A172 (cell line): ENCODE measurements at places on chromosomes 1 and 21.
A peak's percentile ranks its signal among the peaks of the same experiment; 100 is the strongest.

DNA sequence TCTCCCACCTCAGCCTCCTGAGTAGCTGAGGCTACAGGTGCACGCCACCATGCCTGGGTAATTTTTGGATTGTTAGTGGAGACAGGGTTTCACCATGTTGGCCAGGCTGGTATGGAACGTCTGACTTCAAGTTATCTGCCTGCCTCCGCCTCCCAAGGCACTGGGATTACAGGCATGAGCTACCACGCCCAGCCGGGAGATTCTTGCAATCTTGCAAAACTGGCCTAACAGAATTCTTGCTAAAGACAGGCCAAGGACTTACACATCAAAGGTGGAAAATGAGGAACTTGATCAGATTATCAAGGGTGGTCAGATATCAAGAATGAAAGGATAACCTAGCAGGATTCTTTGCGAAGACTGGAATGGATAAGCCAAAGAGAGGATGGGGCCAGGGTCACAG lies 98.3 kb upstream of the TIAM1 start:
- DNase-seq: no peak

GRCh38 chr1:234980645-234981396 lies 147.8 kb downstream of the TOMM20 start:
- DNase-seq: peak; percentile 98

GRCh38 chr1:219085082-219085481 lies 88.6 kb upstream of the LYPLAL1 start:
- DNase-seq: peak; percentile 74

- DNase-seq: no peak
Observed at GRCh38 chr1:171966426-171967220, 125.3 kb downstream of the DNM3 start.

- DNase-seq: no peak
Observed at GRCh38 chr1:229825042-229825441, 199.0 kb downstream of the URB2 start.

DNA sequence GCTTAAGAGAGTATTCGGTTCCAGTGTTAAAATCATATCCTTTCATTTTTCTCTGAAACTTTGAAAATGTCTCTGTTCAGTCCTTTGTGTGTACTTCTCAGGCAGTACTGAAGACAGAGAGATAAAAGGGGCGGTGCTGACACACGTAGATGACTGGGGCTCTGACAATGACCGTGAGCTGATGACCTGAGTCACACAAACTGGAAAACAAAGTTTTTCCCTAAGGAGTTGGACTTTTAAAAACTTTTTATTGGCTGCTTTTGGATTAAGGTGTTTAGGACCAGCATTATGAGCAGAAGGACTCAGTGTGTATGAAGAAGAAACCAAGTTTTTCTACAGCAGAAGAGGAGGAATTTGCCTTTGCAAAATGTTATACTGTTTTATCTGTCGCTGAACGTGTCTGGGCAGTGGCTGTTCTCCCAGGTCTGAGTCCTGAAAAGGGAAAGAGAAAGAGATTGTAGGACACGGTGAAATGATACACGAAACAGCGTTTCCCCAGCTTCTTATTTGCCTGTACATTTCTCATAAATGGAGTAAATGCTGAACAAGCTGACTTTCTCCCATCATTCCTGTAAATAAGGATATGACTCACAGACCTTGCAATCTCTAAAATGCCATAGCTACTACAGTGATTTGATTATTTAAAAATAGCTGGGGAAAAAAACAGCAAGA lies 51.5 kb downstream of the MAP3K7CL start:
- peak; percentile 90 for DNase-seq

- peak; percentile 84 for DNase-seq
Observed at GRCh38 chr1:91732291-91733107, 153.5 kb downstream of the TGFBR3 start.

- no peak for DNase-seq
Observed at GRCh38 chr1:17757426-17757825, 2.3 kb downstream of the ACTL8 start.

- no peak for DNase-seq
Observed at GRCh38 chr21:42645211-42646075, 8.0 kb upstream of the PDE9A start.

DNA sequence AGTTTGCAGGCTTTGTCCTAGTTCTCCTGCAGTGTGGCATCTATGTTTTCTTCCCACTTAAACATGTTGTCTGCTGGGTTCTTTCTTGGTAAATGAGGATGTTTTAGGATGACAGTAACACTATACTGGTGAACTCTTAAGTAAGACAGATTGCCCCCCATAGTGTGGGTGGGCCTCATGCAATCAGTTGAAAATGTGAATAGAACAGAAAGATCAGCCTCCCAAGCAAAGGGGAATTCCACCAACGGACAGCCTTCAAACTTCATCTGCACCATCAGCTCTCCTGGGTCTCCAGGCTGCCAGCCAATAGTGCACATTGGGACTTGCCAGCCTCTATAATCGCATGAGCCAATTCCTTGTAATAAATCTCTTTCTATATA lies 10.7 kb upstream of the TARBP1 start:
- DNase-seq: no peak

DNA sequence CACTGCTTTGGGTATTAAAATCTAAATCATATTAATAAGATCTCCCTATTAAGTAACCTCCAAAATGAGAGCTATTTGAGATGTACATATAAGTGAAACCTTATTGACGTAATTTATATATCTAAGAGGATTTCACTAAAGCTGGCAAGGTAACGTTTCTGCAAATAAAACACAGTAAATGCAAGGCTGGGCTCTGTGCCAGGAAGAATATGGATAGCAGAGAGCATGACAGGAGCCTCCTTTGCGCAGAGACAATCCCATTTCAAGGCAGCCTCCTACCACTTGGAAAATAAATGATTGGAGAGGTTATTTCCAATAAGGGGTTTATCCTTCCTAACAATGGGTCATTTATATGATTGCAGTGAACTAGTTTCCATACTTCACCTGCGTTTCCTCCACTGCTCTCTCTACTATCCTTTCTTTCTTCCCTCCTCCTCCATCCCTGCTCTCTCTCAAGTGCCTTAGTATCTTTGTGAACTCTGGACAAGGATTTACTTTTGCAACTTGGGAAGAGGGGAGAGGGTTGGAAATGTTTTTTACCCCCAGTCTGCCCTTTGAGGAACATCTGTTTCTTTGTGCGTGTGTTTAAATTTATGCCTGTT lies 3.0 kb upstream of the NFIA start:
- DNase-seq: no peak

GRCh38 chr1:43867976-43868740 lies 65.4 kb upstream of the ARTN start:
- no peak for DNase-seq

DNA sequence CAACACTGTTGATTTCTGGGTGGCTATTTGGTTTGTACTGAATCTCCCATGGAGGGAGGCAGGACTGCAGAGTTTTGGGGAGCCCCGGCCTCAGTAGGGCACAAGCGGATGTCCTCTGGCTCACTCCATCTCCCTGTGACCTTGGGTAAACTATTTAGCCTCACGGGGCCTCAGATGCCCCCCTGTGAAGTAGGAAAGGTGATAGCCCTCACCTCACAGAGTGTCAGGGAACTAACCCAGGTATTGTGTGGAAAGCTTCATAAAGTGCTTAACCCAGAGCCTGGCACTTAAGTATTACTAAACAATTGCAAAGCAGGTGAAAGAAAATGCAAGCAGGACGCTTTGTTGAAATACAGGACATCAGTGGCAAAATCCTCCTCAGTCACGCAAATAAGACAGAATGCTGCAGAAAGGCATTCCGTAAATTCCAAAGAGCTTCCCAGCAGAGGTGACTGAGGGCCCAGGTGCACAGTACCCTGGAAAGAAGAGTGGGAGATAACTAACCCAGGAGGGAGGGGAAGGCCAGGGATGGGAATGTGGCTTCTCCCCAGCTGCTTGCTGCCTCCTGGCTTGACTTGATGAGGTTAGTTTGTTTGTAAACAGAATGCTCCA lies 436.3 kb downstream of the PRDM2 start:
- no peak for DNase-seq

DNA sequence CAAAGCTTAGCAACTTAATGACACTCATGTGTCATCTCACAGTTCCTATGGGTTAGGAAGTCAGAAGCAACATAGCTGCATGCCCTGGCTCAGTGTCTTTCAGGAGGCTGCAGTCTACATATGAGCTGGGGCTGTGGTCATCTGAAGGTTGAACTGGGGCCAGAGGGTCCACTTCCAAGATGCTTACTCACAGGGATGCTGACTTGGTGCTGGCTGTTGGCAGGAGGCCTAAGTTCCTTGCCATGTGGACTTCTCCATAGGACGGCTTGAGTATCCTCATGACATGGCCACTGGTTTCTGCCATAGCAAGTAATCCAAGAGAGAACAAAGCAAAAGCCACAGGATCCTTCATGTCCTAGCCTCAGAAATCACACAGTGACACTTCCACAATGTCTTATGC lies 12.1 kb upstream of the FAM43B start:
- DNase-seq: no peak

GRCh38 chr1:210822241-210822640 lies 311.7 kb downstream of the KCNH1 start:
- DNase-seq: no peak

DNA sequence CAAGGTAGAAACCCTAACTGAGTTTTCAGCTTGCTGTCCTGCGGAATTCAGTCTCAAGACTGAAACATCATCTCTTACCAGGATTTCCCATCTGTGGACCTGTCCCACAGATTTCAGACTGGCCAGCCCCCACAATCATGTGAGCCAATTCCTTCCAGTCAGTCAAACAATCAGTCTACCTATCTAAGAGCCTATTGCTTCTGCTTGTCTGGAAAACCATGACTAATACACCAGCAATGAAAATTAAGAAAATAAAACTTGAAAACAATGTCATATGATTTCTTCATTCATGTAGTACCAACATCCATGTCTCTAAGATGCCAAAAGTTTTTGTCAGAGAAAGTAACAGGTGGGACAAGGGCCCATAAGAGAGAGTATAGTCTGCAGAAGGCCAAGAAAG lies 57.6 kb upstream of the CRB1 start:
- DNase-seq: no peak

DNA sequence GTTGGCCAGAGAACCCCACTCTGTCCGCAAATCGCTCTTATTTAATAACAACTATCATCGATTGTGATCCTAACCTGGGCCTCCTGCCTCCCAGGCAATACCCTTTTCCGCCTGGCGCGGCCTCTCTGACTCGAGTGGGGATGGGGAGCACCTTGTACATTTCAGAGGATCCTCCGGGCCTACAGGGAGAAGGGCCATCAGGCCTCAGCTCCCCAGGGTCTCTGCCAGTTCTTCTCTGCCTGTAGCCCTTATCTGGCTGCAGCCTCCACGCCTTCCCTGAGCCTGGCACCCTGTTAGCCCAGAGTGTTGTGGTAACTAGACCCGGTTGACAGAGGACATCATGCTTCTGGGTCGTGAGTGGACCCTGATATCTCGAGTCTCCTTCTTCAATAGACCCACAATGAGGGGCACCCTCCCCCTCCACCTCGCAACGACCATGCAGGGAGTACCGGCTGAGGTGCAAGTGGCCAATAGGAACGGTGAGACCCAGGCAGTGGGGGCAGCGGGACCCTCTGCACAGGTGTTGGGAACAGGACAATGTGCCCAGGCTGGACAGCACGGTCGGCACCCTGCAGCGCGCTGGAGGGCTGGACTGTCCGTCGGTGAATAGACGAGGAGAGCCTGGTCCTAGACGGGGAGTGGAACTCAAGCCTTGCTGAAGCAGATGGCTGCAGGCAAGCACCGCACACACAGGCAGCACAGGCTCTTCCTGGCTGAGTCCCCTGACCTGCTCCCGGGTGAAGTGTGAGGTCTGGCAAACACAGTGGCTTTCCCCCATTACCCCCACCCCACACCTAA lies 7.1 kb upstream of the CRYBG2 start:
- no peak for DNase-seq

DNA sequence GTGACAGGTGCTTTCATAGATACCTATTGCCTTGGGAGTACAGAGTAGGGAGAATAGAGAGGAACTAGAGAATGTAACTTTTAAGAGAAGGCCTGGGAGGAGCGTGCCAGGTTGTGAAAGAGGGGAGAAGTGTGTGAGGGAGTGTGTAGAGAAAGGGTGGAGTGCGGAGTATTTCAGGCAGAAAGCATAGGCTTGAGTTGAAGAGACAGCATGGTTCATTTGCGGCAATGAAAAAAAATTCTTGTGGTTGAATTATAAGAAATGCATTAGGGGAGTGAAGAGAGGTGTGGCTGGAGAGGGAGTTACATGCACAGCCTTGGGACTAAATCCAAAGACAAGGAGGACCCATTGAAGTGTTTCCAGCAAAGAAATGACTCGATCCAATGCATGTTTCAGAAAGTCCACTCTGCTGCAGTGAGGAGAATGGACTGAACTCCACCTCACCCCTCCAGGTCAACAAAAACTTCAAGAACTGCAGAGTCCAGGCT lies 81.7 kb upstream of the ADAM30 start:
- no peak for DNase-seq

- DNase-seq: no peak
Observed at GRCh38 chr1:194698908-194699318, 1512.5 kb upstream of the B3GALT2 start.

GRCh38 chr1:10965546-10966226 lies 46.8 kb upstream of the TARDBP start:
- no peak for DNase-seq

DNA sequence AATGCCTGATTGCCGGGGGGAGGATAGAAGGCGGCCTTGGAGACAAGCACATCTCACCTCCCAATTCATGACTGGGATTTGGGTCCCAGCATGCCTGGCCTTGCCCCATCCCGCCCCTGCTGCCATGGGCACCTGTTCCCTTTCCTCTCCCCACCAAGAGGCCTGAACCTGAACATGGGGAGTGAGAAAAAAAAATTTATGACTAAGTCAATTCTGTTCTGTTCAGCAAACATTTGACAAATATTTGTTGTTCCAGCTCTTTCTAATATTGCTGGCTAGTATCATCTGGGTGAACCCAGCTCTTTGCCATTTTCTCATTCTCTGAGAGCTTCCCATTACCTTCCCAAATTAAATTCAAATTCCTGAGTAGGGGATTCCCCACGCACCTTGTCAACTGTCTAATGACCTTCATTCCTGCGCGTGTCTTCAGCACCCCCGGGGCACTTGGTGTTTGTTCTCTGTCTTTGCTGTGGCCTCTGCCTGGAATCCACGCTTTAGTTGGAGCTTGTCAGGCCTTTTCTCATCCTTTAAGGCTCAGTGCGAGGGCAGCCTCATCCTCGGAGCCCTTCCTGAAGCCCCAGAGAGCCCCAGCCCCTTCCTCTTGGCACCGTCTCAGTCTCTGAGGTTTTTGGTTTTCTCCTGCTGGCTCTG lies 42.8 kb downstream of the ARHGEF10L start:
- no peak for DNase-seq

DNA sequence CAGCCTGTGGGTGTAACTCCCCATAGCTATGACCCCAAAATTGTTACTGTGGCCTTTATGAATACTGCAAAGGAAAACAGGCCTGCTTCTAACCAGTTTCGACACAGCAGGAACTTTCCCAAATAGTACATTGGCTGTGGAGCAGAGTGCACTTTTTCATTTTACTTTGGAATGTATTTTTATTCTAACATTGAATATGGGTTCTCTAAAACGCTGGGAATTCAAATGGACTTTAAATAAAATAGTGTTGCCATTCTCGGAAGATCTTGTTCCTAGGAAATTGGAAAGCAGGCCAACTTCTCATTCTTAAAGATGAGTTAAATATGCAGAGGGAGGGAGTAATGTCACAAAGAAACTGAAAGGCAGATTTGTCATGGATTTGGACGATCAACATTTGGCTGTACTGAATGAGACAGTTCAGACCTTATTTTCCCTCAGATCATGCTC lies 39.6 kb upstream of the ARHGAP29 start:
- no peak for DNase-seq
